Esophagus squamous epithelium (tissue), 5 donors: ENCODE measurements at places on chromosomes 7 and 10.

- no peak for DNase-seq
These were observed 48.4 kb upstream of the FAM20C start for GRCh38 chr7:143811-144453.

DNA sequence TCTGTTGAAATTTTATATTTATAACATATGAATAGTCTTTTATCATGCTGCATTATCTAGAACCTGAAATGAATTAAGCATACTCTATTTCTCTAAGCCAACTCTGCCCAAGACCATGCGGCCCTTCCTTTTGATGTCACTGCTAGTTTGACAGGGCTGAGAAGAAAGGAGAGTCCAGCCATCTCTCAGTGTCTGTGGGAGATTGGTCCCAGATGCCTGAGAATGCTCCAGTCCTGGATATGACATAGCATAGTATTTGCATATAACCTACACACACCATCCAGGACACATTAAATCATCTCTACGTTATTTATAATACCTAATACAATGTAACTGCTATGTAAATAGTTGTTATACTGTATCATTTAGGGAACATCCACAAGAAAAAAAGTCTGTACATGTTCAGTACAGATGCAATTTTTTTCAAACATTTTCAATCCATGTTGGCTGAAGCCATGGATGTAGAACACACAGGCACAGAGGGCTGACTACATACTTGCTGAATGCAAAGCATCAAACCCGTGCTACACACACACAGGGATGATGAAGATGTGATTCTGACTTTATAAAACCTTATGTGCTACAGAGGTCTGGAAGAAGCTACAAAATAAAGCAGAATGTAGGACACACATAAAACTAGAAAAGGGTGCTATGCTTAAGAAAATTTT, 315.4 kb downstream of the PARD3 start:
- no peak for DNase-seq

DNA sequence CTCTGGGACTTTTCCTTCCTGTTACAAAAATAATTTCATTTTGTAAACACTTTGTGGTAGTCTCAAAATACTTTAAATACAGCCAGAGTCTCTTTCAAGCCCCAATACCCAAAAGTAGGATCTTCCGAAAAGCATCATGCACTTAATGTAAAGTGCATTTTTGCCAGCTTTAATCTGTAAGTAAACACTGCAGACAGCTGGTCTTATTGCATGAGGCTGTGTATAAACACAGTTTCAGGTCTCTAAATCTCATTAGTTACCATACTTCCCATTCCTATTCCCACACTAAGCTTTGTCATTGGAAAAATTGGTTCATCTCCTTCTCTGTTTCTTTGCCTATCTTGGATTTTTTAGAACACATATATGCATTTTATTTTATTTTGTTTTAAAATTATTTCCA, 87.6 kb upstream of the GNAI1 start:
- no peak for DNase-seq

GRCh38 chr10:98620503-98620902, 173.8 kb upstream of the HPS1 start:
- no peak for DNase-seq

DNA sequence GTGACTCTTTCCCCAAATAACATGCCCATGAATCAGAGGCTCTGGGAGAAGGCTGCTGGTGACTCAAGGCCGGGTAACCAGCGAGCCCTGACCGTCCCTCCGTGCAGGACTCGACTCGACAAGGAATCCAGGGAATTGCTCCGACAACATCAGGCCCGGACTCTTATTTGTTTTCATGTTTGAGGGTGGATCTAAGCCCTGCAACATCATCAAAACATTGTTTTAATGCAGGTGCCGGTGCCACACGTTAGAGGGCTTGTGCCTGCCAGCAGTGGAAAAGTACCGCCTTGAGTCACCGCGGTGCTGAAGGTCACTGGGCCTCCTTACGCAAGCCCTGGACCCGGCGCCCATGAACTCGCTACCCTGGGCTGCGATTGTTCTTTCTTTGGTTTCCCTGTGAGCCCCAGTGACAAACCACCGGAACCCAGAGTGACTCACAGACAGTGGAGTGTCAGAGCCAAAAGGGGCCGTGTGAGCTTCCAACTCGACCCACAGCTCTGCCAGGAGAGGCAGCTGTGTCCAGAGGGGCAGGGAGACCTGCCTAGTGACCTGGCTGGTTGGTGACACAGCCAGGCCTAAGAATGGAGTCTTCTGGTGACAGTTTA, 139.4 kb upstream of the SHH start:
- DNase-seq = no peak

DNA sequence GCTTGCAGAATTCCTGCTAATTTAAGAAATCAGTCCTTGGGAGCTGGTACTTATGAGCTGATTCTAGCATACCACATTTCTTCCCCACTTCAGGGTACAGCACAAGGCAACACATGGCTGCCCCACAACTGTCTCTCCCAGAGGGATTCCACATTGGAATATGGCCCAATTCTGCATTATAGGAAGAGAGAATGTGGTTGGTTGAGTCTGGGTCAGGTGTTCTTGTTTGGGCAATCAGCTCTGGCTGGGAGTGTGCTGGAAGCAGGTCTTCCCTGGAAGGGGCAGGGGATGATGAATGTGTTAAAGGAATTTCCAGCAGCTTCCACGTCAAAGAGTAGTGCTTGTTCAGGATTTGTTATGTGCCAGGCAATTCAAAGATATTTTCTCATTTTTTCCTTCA, 95.7 kb downstream of the BUB3 start:
- DNase-seq = no peak

DNA sequence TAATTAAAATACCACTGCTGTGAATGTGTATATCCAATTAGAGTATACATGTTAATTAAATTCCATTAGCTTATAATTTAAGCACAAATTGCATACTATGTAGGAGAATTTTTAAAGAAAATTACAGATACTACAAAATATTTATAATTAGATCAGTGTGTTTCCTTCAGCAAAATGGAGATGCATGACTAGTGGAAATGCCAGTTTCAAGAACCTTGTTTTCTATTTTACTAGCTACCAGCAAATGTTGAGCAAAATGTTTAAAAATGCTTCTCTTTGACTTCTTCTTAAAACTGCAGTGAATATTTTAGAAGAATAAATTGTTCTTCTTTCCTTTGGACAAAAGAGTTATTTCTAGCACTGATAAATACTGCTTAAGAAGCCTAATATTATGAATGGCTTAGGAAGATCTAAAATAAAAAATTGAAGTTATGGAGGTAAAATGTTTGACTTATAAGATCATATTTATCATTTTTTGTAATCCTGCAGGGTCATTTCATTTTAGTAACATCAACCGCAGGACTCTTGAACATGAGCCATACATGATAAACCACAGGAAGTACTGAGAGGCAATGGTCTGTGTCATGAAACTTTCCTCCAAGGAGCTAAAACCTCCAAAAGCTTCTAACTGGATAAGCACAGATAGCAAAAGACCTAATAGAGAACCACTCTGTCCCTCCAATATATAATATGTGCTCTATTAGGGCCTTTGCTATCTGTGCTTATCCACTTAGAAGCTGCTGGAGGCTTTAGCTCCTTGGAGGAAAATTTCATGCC, 1066.0 kb upstream of the CELF2 start:
- DNase-seq = no peak

- no peak for DNase-seq
These were observed 155.1 kb downstream of the LYZL1 start for GRCh38 chr10:29443745-29444523.
